ENCODE measurements at places on chromosomes 4 and X.

GRCh38 chr4:79439489-79439888, 31.5 kb upstream of the GK2 start:
- no peaks in the 10 kb centered on the region for H3K4me1 ChIP-seq
- no peaks in the 10 kb centered on the region for H3K36me3 ChIP-seq
- DNase-seq = no peak
- H3K4me3 ChIP-seq = no peak overlapping the region
- no peak overlapping the region for H3K27ac ChIP-seq
- no peaks in the 10 kb centered on the region for H3K27me3 ChIP-seq

- no peak overlapping the region for H3K4me3 ChIP-seq
- no peak overlapping the region for H3K27ac ChIP-seq
- H3K4me1 ChIP-seq = no peaks in the 10 kb centered on the region
- no peak for DNase-seq
- H3K36me3 ChIP-seq = no peaks in the 10 kb centered on the region
- H3K27me3 ChIP-seq = no peaks in the 10 kb centered on the region
Measured at GRCh38 chrX:65241059-65241721, 264.9 kb upstream of the ZC4H2 start.

GRCh38 chr4:87030755-87031441, 96.1 kb downstream of the AFF1 start:
- peaks cover 94% of the 10 kb centered on the region for H3K4me1 ChIP-seq
- peak overlapping the region; percentile 71 for H3K27ac ChIP-seq
- H3K36me3 ChIP-seq = no peaks in the 10 kb centered on the region
- no peak for DNase-seq

DNA sequence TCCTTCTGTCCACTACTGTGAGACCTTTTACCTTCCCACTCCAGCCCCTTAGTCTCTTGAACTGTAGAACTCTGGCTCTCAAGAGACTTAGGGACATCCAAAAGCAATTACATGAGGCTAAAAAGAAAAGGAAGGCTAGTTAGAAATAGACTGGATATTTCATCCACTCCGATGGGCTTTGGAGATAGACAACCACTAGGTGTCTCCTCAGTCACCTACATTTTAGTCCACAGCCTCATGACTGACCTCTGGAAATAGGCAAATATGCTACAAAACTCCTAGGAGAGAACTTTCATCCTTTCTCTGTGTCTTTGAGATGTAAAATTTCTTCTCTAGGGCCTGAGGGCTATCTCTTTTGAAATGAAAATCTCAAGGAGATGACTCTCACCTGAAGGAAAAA, 45.1 kb upstream of the LAMP2 start:
- H3K27ac ChIP-seq = no peak overlapping the region
- peak; percentile 26 for DNase-seq
- H3K36me3 ChIP-seq = no peaks in the 10 kb centered on the region
- H3K27me3 ChIP-seq = no peaks in the 10 kb centered on the region

DNA sequence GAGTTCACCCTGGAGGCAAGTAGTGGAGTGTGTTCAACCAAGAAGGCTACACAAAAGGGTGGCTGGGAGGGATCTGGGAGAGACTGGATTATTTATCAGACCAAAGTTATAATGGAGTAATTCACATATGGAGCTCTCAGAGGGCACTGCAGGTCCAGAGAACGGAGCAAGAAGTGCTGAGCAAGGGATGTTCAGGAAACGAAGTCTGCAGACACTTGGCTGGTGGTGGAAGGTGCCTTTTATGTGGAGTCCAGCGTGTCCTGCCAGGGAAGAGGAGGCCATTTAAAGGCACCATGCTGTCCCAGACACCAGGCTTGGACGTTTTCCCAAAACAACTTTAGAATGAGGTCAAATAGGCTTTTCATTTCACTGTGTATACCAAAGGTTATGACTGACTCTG, 130.1 kb downstream of the CEP135 start:
- H3K27ac ChIP-seq = no peak overlapping the region
- DNase-seq = no peak
- no peaks in the 10 kb centered on the region for H3K27me3 ChIP-seq
- no peak overlapping the region for H3K4me3 ChIP-seq
- H3K4me1 ChIP-seq = no peaks in the 10 kb centered on the region

GRCh38 chrX:7286168-7286837, 138.3 kb upstream of the PUDP start:
- H3K4me1 ChIP-seq = no peaks in the 10 kb centered on the region
- peaks cover 3% of the 10 kb centered on the region for H3K36me3 ChIP-seq
- H3K27ac ChIP-seq = no peak overlapping the region
- no peak overlapping the region for H3K4me3 ChIP-seq
- DNase-seq = no peak

DNA sequence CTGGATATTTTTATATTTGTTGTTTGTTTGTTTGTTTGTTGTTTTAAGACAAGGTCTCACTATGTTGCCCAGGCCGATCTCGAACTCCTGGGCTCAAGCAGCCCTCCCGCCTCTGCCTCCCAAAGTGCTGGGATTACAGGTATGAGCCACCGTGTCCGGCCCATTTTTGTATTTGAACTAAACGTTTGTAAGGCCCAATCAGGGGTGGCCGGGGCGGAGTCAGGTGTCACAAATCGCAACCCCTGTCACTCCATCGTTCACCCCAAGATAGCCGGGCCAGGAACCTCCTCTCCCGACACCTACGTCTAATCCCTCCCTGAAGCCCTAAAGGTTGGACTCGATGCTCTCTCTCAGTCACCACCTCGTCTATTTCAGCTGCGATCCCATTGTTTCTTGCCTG, 722 bp upstream of the EFHC2 start:
- peak overlapping the region; percentile 15 for H3K27ac ChIP-seq
- peak overlapping the region; percentile 51 for H3K4me3 ChIP-seq
- no peaks in the 10 kb centered on the region for H3K4me1 ChIP-seq

DNA sequence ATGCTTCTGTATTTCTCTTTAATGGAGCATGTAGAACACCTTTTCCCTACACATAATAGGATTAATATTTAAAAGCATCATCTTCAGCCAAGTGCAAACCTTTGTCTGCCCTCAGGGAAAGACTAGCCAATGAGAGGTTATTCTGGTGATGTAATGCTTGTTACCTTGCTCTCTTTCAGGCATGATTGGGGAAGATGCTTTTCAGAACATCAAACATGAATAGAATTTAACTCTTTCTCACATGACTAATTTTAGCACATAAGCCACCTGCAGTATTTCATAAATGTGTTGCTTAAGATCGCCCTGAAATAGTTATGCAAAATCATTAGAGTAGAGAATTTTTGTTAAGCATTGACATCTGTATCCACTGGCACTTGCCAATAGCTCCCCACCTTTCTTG, 10.7 kb upstream of the EPGN start:
- H3K27me3 ChIP-seq = no peaks in the 10 kb centered on the region
- H3K4me1 ChIP-seq = no peaks in the 10 kb centered on the region
- H3K36me3 ChIP-seq = no peaks in the 10 kb centered on the region
- no peak overlapping the region for H3K27ac ChIP-seq
- no peak for DNase-seq

- no peak overlapping the region for H3K4me3 ChIP-seq
- no peaks in the 10 kb centered on the region for H3K36me3 ChIP-seq
- no peak overlapping the region for H3K27ac ChIP-seq
- H3K27me3 ChIP-seq = no peaks in the 10 kb centered on the region
- H3K4me1 ChIP-seq = no peaks in the 10 kb centered on the region
Measured at GRCh38 chrX:77962068-77962902, 7.2 kb downstream of the PGAM4 start.
